ENCODE measurements at places on chromosomes 6 and 20.

GRCh38 chr20:31968291-31969126 is 558 bp downstream of the XKR7 start:
- DNase-seq, result peak; percentile 61

GRCh38 chr6:109510358-109510757 is 27.3 kb upstream of the ZBTB24 start:
- no peak for DNase-seq

- DNase-seq, result no peak
These were observed 47.3 kb upstream of the STXBP5 start for GRCh38 chr6:147156799-147157382.

DNA sequence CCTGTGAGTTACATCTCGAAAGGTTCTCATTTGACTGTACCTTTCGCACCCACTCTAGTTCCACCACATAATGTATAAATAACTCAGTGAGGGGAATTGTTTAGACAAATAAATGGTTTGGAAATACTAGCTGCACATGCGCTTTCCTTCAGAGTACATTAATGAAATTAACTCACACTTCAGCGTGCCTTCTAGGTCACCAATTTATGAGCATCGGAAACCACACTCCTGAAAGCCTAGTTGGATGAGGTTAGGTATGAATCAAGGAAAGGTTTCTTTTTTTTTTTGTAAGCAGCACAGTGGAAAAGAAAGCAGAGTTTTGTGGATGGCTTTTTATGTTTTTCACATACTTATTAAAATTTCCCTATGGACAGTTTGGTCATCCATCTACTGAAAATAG is 247.8 kb upstream of the TCF21 start:
- no peak for DNase-seq

DNA sequence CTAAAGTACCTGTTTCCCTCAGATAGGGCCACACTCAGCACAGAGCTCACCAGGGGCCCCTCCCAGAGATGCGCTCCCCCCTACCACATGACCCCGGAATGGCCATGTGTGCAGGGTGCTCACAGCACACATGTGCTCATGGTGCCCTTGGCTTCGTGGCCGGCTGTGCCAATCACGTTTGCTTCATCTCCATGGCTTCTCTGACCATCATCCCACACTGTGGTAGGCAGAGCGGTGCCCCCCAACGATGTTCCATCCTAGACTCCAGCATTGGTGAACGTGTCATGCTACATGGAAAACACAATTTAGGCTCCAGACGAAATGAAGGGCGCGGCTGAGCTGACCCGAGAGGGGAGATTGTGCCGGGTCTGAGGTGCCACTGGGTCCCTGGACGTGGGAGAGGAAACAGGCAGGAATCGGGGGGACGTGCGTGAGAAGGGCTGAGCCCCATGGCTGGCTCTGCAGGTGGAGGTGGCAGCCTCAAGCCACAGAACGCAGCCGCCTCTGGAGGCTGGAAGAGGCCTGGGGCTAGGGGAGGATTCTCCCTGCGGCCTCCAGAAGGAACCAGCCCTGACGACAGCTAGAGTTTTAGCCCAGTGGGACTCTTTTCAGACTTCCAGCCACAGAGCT is 126.5 kb downstream of the DLL1 start:
- DNase-seq, result no peak

DNA sequence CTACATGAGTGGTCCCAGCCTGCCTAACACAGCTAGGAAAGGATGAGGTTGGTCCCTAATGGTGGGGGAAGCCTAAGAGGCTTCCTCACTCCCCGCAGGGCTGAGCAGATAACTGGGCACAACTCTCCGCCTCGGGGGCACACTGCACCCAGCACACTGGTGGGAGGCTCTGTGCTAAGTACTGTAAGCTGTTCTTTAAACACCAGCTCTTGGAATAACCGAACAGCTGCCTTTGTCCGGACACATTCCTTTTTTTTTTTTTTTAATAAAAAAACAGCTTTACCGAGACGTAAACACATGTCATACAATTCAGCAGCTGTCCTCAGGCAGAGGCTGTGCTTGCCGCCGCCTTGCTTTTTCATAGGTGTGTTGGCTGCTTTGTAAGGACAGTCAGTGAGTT is 6.9 kb downstream of the PSMG4 start:
- no peak for DNase-seq

DNA sequence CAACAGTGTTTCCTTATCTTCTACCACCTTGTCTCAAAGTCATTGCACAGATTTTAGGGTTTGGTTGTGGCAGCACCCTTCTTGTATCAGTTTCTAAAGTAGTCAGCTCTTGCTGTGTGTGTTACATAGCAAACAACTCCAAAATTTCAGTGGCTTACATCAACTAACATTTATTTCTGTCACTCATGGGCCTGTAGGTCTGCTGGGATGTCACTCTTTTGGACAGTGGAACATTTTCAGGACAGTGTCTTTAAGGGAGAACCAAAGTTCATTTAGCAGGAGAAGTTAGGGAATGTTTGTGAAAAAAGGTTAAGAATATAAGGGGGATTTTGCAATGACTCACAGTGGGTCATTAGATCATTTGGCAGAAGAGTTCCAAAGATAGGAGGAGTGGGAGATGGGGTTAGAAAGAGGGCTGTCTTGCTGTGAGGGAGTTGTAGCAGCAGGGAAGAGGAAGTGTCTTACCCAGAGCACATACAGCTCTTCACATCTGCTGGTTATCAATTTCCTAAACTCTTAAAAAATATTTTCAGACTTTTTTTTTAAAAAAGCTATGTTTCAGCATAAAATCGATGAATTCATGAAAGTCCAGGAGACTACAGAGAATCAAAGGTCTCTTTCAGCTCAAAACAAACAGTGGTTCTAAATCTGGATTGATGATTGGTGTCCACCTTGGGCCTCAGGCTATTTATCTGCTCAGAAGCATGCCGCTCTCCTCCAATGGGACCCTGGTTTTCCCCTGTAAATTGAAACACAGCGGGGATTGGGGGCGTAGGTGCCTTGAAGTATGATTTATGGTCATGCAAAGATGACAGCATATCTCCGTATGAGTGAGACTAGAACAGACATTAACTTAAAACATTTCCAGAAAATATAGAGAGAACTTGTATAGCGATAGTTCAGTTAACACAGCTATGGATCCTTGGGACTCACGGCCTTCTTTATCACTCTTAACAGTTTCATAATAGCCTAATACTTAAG is 117.3 kb downstream of the B3GAT2 start:
- no peak for DNase-seq

DNA sequence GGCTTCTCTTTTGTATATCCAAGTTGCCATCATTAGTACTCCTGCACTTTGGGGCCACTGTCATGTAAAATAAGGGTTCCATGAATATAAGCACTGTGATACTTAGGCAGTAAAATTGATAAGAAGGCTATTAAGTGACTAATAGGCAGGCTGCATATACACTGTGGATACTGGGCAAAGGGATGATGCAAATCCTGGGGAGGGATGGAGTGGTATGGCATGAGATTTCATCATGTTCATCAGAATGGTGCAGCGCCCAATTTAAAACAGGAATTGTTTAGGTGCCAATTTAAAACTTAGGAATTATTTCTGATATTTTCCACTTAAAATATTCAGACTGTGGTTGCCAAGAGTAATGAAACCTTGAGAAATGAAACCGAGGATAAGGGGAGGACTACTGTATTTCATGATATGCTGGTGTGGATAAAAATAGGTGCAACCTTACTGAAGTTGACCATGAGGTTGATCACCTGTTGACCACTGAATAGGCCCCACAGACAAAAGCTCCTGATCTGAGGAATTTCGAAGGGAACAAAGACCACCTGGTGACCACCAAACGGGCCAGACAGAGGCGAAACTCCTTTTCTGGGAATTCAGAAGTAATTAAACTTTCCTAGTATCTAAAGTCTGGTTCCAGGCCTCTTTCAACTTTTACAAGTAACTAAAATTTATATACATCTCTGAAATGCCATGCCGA is 4.9 kb upstream of the TRIM39 start:
- DNase-seq, result no peak

- DNase-seq, result no peak
These were observed 28.6 kb upstream of the OLIG3 start for GRCh38 chr6:137522831-137523230.

DNA sequence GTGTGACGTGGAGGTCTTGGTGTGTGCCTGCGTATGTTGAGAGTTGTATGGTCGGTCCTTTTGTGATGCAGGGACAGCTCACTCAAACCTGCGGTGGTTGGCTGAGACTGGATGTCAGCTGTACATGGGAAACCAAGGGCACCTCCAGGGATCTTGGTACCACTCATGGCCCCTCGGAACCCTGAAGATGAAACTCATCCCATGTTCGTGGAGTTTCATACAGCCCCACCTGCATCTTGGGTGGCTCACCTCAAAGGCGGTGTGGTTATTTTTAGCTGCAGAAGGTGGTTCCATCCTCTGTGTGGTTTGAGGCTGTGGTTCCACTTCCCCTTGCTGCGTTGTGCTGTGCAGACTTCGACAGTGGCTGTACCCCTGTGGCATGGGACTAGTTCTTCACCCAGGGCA is 52.6 kb upstream of the SLC22A1 start:
- peak; percentile 27 for DNase-seq

DNA sequence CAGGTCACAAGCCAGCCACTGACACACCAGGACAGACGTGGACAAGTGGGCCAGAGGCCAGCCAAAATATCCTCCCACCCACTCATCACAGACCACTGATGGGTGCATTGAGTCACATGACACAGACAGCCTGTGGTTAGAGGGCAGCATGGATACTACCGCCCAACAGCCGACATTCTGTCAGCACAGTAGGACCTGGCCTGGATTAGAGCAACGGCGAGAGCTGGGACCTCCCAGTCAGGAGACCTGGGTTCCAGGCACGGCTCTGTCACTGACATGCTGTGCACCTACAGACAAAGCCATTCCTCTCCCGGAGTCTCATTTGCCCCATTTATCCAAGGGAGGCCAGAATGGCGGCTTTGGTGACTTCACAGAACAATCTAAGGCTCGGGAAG is 8.0 kb downstream of the ZNF335 start:
- no peak for DNase-seq

DNA sequence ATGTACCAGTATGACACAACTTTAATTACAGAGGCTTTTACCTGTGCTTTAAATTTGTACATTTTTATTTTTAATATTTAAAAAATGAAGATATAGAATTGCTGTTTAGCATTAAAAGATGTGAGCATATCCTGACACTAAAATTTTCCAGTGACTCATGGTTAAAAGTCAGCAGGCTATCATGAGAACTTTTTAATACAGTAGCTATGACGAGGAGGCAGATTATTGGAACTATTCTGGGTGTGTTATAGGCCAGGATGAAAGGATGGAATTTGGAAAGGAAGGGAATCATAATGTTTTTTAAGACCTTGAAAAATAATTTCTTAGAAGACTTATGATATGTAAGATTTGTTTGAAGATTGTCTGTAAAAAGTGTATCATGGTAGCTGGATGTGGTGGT is 91.0 kb downstream of the GFRA4 start:
- no peak for DNase-seq

- no peak for DNase-seq
These were observed 32.2 kb upstream of the VGLL2 start for GRCh38 chr6:117233145-117233544.

GRCh38 chr6:155313602-155314091 is 637 bp downstream of the TFB1M start:
- DNase-seq, result peak; percentile 27

DNA sequence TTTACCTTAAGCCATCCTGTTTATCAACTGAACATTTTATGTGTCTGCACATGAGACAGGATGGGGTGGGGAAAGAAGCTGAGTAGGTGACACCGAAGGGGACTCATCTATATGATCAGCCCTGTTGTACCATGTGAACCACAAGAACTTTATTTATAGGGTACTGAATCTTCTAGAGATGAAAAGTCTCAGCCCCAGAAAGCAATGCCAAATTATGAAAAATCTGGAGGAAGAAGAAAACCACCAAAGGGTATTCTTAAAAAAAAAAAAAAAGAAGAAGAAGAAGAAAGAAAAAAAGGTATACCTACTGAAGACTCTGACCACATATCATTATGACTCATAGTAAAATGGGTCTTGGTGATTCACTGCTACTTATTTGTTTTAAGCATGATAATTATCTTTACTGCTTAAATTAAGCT is 39.8 kb upstream of the HBS1L start:
- peak; percentile 92 for DNase-seq

DNA sequence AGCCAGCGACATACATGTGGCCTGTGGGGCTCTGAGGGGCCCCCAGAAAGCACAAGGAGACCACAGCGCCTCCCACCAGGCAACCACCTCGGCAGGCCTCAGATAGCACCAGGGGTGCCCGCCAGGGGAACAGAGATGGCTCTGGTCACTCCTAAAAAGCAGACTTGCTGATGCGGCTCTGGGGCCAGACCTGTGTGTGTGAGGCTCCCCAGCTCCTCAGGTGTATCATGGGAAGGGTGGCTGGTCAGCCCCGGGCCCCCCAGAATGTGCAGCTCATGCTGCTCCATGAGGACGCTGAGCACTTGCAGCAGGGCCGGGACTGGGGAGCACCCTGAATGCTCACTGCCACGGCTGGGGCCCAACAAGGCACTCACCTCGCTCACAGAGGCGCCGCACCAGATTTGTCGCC is 60.2 kb downstream of the PYGB start:
- DNase-seq, result no peak

DNA sequence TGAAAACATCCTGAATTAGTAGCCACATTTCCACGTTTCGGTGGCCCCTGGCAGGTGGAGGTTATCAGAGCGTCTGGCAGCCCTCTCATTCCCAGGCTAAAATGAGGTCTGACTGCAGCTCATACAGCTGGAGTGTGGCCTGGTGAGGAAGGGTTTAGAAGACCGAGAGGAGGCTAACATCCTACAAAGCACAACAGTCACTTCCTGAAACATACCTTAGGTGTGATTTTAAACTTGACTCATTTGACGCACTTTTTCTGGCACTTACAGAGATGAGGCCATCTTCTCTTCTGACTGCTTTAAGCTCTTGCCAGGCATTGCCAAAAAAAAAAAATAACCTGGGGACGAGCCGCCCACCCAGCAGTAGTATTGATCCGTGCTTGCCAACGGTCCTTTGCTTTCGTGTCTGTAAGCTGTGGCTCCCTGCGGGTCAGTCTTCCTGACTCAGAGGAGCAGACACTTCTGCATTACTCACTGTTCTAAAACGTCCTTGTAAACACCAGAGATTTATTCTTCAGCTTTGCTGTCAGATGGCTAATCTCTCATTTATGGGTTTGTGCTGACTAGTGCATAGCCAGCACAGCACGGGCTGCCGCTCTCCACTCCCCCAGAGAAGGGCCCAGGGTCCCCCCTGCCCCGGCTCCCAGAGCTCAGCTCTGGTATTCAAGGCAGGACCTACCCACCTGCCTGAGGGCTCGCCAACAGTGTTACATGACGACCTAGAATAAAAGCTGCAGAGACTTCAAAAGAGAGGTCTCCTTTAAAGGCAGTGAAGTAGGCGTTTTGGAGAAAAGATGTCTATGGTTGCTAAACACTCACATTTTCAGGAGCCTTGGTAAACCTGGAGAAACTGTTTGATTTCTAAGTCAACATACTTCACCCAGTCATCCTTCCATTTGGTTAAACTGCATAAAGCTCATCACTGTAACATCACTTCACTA is 78.5 kb upstream of the FRMD1 start:
- no peak for DNase-seq

- no peak for DNase-seq
These were observed 452.9 kb downstream of the UTRN start for GRCh38 chr6:144737998-144738397.

GRCh38 chr6:143575901-143576426 is 64.4 kb upstream of the FUCA2 start:
- DNase-seq, result no peak

- DNase-seq, result no peak
These were observed 77.8 kb downstream of the VIP start for GRCh38 chr6:152828431-152828830.

- no peak for DNase-seq
These were observed 1.3 kb downstream of the ZNF76 start for GRCh38 chr6:35260591-35261570.

All from CD4-positive, alpha-beta T cell treated with Interleukin-4 for 4 hours (primary cell).